ENCODE measurements at places on chromosomes 3 and 15. TPM values are rescaled to one million over a fixed set of nuclear protein-coding genes. Genes with fewer than 3 reads are reported as not detected.

- DNase-seq, result no peak
Measured at GRCh38 chr3:109853077-109853731, 515.9 kb upstream of the DPPA4 start.

GRCh38 chr3:49900491-49901153 is 3.1 kb downstream of the MST1R start:
- DNase-seq, result peak; percentile 95

GRCh38 chr15:92244703-92245102 is 149.0 kb upstream of the ST8SIA2 start:
- DNase-seq, result no peak

Gene GRM2
- total RNA-seq, result not detected

Gene UBA5
- total RNA-seq, result 40.5 TPM

Measured in MG63 (cell line).